ENCODE measurements at places on chromosomes 1 and 21.
A peak's percentile ranks its signal among the peaks of the same experiment; 100 is the strongest.

DNA sequence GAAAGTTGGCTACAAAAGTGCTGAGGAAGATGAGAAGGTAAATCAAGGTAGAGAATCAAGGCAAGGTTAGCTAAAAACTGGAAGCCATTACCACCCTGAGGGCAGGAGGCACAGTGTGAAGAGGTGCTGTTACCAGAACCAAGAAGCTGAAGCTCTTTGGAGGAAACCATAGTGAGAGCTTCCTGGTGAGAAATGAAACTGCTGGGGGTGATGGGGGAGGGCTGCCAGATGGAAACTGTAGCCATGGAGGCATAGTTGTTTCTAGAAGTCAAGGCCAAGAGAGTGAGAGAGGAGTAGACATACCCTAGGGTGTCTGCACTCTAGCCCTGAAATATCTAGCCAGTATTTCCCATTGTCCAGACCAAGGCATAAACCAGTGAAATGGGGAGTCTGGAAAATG lies 28.7 kb downstream of the IFI44 start:
- peak; percentile 41 for DNase-seq
- peaks cover 4% of the 10 kb centered on the region for H3K4me1 ChIP-seq
- H3K27ac ChIP-seq: no peak overlapping the region
- H3K36me3 ChIP-seq: no peaks in the 10 kb centered on the region
- no peak overlapping the region for H3K4me3 ChIP-seq

DNA sequence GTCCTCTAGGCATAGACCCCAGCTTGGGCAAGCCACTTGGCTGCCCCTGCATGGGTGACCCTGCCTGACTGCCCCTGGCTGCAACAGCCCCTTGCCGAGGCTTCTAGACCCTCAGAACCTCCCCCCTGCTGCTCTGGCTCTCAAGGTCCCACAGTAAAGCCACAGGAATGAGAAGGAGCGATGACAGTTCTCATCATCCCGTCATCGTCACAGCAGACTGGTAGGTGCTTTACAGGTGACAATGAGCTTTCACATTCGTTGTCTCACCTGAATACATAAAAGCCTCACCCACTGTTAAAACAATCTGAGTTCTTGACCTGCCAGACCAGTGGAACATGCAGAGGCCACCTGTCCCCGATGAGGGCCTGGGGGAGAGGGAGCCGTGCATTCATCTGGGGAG lies 36.0 kb upstream of the GPR157 start:
- no peak overlapping the region for H3K4me3 ChIP-seq
- no peaks in the 10 kb centered on the region for H3K27me3 ChIP-seq
- DNase-seq: no peak
- H3K36me3 ChIP-seq: no peaks in the 10 kb centered on the region
- peaks cover 10% of the 10 kb centered on the region for H3K4me1 ChIP-seq

- peaks cover 4% of the 10 kb centered on the region for H3K27me3 ChIP-seq
- DNase-seq: no peak
- H3K4me1 ChIP-seq: no peaks in the 10 kb centered on the region
- H3K36me3 ChIP-seq: no peaks in the 10 kb centered on the region
Observed at GRCh38 chr1:222114536-222115156, 372.8 kb upstream of the DUSP10 start.

GRCh38 chr1:218514689-218515088 lies 169.6 kb downstream of the TGFB2 start:
- no peak for DNase-seq
- no peaks in the 10 kb centered on the region for H3K4me1 ChIP-seq

GRCh38 chr1:103266036-103266435 lies 157.7 kb upstream of the COL11A1 start:
- H3K4me3 ChIP-seq: no peak overlapping the region
- H3K4me1 ChIP-seq: no peaks in the 10 kb centered on the region
- H3K36me3 ChIP-seq: no peaks in the 10 kb centered on the region
- no peaks in the 10 kb centered on the region for H3K27me3 ChIP-seq
- H3K27ac ChIP-seq: no peak overlapping the region

GRCh38 chr1:196481616-196482015 lies 126.6 kb downstream of the KCNT2 start:
- H3K27ac ChIP-seq: no peak overlapping the region
- no peaks in the 10 kb centered on the region for H3K27me3 ChIP-seq

GRCh38 chr1:1114431-1114830 lies 1.5 kb downstream of the C1orf159 start:
- no peak for DNase-seq
- H3K27ac ChIP-seq: peak overlapping the region; percentile 81
- peaks cover 5% of the 10 kb centered on the region for H3K27me3 ChIP-seq

- no peak overlapping the region for H3K4me3 ChIP-seq
- peaks cover 17% of the 10 kb centered on the region for H3K27me3 ChIP-seq
- DNase-seq: no peak
- H3K27ac ChIP-seq: no peak overlapping the region
- H3K4me1 ChIP-seq: peaks cover 5% of the 10 kb centered on the region
- no peaks in the 10 kb centered on the region for H3K36me3 ChIP-seq
Observed at GRCh38 chr1:15220825-15221431, 26.1 kb upstream of the FHAD1 start.

- DNase-seq: no peak
- peaks cover 3% of the 10 kb centered on the region for H3K27me3 ChIP-seq
- no peak overlapping the region for H3K4me3 ChIP-seq
Observed at GRCh38 chr1:85134583-85135391, 66.0 kb downstream of the SYDE2 start.

DNA sequence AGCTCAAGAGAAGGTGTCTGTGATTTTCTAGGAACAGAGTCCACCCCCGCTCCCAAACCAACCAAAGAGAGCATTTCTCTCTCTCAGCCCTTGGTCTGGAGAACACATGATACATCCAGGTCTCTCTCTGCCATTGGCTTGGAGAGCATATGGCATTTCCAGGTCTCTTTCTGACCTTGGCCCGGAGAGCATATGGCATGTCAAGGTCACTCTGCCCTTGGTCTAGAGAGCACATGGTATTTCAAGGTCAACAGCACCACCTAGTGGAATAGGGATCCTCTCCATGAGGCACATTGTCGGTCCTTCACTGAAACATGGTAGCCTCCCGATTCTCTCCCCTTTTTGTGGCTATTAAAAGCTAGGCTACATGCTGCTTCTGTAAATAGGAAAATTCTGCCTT lies 437.7 kb upstream of the OLFM3 start:
- H3K4me3 ChIP-seq: no peak overlapping the region
- no peaks in the 10 kb centered on the region for H3K36me3 ChIP-seq
- no peak overlapping the region for H3K27ac ChIP-seq
- peak; percentile 11 for DNase-seq
- H3K27me3 ChIP-seq: no peaks in the 10 kb centered on the region

- H3K27me3 ChIP-seq: peaks cover 41% of the 10 kb centered on the region
- H3K4me3 ChIP-seq: no peak overlapping the region
- H3K36me3 ChIP-seq: no peaks in the 10 kb centered on the region
- peaks cover 8% of the 10 kb centered on the region for H3K4me1 ChIP-seq
- H3K27ac ChIP-seq: no peak overlapping the region
- peak; percentile 44 for DNase-seq
Observed at GRCh38 chr1:152141971-152142584, 16.9 kb downstream of the RPTN start.

- H3K36me3 ChIP-seq: no peaks in the 10 kb centered on the region
- no peak overlapping the region for H3K27ac ChIP-seq
- H3K4me3 ChIP-seq: no peak overlapping the region
- H3K4me1 ChIP-seq: peaks cover 6% of the 10 kb centered on the region
- peak; percentile 7 for DNase-seq
- H3K27me3 ChIP-seq: no peaks in the 10 kb centered on the region
Observed at GRCh38 chr1:174769961-174770549, 229.7 kb upstream of the CACYBP start.

DNA sequence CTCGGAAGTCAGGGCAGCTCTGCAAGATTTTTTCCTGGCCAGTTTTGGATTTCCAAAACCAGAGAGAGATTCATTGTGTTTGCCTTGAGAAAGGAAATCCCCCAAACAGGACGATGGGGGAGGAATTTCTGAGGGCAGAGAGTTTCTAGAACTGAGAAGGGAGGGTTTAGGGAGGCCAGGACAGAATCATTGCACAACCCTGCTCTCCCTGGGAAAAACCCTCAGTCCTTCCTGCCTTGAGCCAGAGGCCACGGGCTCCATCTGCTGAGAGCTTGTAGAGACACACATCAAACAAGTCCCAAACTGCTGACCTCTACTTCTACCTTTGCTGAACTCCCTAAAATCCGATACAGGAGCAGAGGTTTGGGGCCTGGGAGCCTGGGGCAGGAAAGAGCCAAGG lies 99.7 kb downstream of the NMNAT2 start:
- no peak overlapping the region for H3K27ac ChIP-seq
- H3K4me3 ChIP-seq: no peak overlapping the region
- no peaks in the 10 kb centered on the region for H3K4me1 ChIP-seq
- H3K27me3 ChIP-seq: peaks cover 24% of the 10 kb centered on the region

- peaks cover 30% of the 10 kb centered on the region for H3K36me3 ChIP-seq
- H3K4me1 ChIP-seq: no peaks in the 10 kb centered on the region
- no peak overlapping the region for H3K27ac ChIP-seq
- no peak overlapping the region for H3K4me3 ChIP-seq
- DNase-seq: no peak
Observed at GRCh38 chr1:233189526-233189925, 106.0 kb downstream of the PCNX2 start.

DNA sequence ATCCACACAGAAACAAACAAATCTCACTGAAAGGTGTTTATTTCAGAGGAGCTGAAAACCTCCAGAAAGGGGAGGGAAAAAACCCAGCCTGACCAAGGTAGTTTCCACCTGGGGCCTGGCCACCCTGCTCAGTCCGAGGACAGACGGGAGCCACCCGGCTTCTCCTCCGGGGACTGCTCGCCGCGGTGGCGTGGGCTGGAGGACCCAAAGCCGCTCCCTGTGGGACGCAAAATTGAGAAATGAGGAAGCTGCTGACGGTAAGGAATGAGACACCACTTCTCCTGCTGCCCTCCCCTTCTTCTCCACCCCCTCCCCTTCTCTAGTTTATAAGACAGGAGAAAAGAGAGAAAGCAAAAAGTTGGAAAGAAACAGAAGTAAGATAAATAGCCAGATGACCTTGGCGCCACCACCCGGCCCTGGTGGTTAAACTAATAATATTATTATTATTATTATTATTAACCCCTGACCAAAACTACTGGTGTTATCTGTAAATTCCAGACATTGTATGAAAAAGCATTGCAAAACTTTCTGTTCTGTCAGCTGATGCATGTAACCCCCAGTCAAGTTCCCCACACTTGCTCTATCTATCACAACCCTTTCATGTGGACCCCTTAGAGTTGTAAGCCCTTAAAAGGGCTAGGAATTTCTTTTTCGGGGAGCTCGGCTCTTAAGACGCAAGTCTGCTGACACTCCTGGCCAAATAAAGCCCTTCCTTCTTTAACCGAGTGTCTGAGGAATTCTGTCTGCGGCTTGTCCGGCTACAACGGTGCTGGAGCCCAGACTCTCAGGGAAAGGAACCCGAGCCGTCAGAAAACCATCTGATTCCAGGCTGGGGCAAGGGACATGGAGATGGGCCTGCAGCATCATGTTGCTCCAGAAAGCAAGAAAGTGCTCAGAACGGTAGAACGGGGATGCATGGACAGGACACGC lies 12.5 kb downstream of the ITGB2 start:
- H3K4me1 ChIP-seq: peaks cover 57% of the 10 kb centered on the region
- H3K36me3 ChIP-seq: peaks cover 57% of the 10 kb centered on the region
- no peak for DNase-seq

DNA sequence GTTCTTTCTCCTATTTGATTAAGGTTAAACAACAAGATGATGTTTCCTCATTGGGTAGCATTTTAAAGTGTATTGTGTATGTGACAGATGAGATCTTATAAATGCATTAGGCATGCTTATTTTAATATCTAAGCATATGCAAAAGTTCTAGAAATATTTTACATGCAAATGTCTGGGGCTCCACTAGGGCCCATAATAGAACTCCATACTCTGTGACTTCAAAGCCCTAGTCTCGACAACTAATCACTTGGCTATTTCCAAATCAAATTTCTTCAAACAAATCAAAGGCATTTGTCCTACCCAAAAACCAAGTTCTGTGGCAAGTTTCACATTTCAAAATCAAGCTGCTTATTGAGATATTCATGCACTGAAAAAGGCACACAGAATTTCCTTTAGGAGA lies 385.6 kb upstream of the ST6GALNAC5 start:
- H3K4me1 ChIP-seq: no peaks in the 10 kb centered on the region
- no peaks in the 10 kb centered on the region for H3K36me3 ChIP-seq
